CD4-positive, alpha-beta memory T cell (primary cell): ENCODE measurements at places on chromosomes 1 and 21. TPM values are rescaled to one million over a fixed set of nuclear protein-coding genes. Genes with fewer than 3 reads are reported as not detected.
A peak's percentile ranks its signal among the peaks of the same experiment; 100 is the strongest.

DNA sequence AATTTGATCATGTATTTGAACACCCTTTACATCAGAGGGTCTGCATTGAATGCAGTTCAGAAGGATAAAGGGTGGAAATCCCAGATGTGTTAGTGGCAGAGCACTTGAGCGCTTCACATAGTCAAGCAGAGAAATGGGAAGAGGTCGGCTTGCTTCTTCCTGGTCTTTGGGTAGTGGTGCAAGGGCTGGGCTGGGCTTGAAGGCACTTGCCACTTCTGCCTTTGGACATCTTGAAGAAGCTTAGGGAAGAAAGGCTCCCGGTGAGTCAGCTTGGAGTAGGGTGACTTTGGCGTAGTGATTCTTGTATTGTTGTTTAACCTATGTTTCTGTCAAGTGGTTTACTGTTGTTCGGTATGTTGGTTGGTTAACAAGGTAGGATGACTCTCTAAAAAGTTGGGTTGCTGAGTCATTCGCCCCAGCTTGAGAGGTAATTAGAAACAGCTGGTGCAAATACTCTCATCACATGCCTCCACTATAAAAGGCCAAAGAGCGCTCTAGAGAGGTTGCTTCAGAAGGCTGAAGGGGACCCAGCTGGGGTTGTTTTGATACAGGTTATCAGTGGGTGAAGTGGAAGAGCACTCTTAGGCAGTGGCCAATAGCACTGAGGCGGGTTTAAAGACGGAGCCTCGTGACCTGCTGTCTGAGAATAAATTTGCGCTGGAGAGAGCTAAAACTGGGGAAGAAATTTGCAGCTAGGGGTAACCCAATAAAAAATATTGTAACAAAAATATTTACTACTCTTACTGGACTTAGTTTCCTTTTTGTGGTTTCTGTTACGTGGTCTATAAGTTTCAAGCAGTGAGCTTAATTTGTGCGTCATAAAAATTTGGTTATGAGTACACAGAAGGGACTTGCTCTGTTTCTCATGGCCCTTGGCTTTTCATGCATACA is 1.4 kb downstream of the BACH1 start:
- peak; percentile 42 for DNase-seq

DNA sequence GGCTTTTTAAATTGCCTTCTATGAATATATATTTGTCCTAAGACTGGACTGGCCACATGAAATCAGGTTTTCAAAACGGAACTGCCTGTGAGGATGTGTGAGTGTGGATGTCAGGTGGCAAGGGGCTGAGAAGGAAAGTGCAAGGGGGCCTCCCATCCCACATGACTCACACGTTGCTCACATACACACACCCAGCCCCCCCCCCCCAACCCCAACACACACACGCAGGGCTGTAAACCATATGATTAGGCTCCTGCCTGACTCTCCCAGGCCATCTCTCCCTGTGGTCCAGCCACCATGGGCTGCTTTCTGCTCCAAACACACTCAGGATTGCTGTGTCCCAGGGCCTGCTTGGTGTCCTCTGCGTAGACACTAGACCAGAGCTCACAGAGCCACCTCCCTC is 22.4 kb downstream of the DEGS1 start:
- DNase-seq: no peak

GRCh38 chr1:174818014-174818616 is 181.6 kb upstream of the CACYBP start:
- no peak for DNase-seq

GRCh38 chr1:193549081-193549480 is 362.7 kb upstream of the B3GALT2 start:
- no peak for DNase-seq

GRCh38 chr1:205517763-205518162 is 13.3 kb downstream of the CDK18 start:
- DNase-seq: no peak

Gene FMO2
- total RNA-seq: not detected

Gene CFAP107
- not detected for total RNA-seq
